ENCODE measurements at places on chromosomes 16 and 17.

GRCh38 chr17:62822080-62822904 is 14.2 kb upstream of the MARCHF10 start:
- DNase-seq: no peak

GRCh38 chr16:85674418-85674755 is 14.4 kb downstream of the GINS2 start:
- no peak for DNase-seq

DNA sequence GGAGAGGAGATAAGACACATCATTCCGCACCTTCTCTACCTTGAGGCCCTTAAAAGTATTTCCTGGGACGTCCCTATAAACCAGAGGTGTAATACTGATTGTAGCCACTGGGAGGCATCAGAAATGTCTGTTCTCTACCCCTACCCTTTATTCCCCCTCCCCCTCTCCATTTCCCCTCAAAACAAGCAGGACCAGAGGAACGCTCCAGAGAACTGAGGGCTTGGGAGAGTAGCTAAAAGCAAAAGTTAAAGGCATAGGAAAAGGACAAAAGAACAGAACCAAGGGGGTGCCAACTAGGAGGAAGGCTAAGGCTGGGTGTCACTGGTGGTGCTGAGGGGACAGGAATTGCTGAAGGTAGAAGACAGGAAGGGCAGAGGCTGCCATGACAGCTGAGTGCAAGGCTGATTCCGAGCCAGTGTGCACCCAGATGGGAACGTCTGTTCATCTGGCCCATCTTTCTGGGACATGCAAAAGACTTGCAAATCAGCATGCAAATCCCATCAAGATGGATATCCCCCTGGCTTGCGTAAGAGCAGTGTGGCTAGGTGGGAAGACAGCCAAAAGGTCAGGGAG is 6.7 kb downstream of the CAMTA2 start:
- no peak for DNase-seq

DNA sequence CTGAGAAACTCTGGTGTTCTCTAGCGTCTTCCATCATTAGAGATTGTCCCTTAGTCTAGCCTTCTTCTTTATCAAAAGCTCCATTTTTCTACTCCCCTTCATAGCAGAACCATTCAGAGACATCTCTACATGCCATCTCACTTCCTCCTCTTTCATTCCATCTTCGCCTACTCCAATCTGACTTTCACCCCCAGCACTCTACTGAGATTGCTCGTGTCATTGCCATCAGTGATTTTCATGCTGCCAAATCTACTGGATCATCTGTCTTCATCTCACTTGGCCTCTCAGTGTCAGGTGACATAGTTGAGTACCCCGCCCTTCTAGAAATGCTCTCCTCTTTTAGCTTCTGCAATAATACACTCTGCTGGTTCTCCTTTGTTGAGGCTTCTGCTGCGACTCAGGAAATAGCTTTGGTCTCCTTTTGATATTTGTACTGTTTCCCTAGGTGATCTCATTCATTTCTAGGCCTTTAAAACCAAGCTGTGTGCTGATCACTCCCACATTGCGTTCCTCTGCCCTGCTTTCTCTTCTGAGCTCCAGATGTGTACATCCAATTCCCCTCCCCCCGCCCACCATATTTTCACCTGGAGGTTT is 119.1 kb downstream of the FTO start:
- no peak for DNase-seq

- DNase-seq: no peak
These were observed 30.3 kb downstream of the MRTFB start for GRCh38 chr16:14101415-14101814.

DNA sequence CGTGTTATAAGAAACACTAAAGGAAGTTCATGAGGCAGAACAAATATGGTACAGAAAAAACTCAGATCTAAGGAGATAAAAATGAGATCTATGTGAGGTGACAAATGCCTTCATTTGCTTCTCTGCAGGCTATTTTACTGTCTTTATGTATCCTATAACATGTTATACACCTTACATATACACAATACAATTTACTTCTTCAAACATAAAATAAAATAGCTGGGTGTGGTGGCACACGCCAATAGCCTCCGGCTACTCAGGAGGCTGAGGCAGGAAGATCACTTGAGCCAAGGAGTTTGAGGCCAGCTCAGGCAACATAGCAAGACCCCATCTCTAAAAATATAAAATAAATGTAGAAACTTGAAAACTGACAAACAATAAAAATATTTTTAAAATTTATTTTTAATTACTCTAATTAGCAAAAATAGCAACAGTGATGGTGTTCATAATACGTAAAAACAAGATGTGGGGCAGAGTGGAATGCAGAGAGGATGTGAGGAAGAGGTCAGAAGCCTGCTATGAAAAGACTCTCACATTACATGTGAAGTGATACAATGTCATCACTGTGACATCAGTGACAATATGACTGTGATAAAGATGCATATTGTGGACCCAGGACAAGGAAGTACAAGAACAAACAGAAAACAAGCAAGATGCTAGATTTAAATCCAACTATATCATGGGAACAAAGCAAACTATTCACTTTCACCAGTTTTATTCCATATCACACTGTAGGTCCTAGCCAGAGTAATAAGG is 31.0 kb downstream of the VPS53 start:
- DNase-seq: no peak

- DNase-seq: no peak
These were observed 30.1 kb downstream of the C17orf100 start for GRCh38 chr17:6681671-6682070.

- DNase-seq: no peak
These were observed 20.3 kb downstream of the PITPNA start for GRCh38 chr17:1542316-1542715.

DNA sequence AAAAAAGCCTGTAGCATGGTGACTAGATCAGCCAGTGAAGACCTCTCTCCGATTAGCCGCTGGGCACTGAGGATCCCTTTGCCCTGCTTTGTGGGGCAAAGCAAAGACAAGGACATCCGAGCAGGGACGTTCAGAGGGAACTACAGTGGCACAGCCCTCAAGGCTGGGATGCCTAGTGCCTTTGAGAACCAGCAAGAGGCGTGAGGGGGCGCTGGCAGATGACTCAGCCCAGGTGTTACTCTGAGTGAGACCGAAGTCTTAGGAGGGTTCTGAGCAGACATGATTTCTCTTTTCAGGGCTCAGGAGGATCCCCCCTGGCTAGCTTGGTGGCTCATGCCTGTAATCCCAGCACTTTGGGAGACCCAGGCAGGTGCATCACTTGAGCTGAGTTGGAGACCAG is 178.6 kb downstream of the CPPED1 start:
- no peak for DNase-seq

Data from CD14-positive monocyte (primary cell).